Fibroblast of skin of left biceps (primary cell): ENCODE measurements at places on chromosomes 1 and 21.

DNA sequence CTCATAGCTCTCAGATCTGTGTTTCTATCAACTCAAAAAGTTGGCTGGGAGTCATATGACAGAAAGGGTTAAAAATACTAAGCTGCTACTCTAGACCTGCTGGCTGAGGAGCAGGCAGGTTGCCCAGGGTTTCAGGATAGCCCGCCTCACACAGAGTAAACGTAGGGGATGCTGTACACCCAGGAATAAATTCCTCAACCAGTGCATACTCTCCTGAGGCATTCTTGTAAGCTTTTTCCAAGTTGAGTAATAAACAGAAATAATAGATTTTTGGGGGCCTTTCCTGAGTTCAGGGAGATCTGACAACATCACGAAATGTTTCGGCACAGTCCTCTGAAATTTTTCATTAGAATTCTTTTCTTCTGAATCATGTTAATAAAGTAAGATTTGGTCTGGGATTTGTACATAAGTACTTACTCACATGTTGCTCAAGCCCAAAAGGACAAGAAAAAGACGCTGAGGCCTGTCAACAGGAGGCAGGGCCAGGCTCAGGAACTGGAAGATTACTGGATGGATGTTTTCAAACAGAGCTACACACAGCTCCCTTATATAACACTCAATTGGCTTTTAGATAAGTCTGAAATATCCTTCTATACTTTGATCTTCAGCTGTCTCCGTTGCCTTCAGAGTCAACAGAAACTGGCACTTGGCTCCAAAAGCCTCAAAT is 41.0 kb downstream of the TGFBR3 start:
- DNase-seq = peak; percentile 95

DNA sequence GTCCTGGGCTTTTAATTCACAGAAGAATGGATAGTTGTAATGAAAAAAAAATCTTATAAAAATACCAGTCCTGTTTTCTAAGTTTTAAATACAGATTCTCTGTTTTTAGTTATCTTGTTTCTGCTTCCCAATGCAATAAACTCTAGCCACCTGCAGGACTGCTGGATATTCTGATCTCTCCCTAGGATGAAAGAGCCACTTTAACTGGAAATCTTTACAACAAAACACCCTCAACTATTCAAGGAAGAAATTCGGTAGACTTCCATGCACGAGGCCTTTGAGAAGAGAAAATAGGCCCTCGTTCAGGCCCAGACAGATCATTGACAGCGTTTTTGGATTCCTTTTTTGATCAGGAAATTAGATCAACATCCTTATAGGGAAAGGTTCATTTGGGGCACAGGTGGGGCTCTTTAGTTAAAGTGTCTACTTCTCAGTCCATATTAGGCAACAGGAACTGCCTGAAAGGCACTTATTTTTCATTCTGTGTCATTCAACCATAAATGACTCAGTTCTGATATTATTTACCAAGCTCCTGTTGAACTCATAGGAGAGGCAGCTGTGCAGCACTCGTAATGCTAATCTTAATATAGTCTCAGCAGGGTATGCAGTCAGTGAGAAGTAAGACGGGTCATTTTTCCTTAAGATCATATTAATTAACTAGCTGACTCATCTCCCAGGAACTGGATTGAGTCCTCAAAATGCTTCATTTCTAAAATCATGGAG is 71.1 kb upstream of the ERRFI1 start:
- peak; percentile 85 for DNase-seq

DNA sequence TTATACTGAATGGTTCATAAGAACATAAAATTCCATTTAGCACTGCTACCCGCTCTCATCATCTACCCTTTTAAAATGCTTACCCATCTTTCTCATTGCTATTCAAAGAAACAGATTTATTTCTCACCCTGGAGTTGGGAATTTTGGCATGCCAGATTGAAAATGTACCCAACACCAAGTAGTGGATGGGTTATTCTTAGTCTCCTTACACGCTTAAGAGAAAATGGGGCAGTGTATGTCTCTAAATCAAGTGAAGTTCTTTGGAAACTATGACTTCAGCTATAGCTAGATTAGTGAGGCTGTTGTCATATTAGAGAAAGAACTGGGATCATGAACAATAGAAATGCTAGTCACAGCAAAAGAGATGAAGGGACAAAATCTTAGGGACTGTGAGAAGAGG is 27.7 kb upstream of the ESRRG start:
- DNase-seq = no peak

GRCh38 chr1:208503787-208504186 is 259.6 kb upstream of the PLXNA2 start:
- DNase-seq = no peak

- no peak for DNase-seq
These were observed 2.1 kb downstream of the CD164L2 start for GRCh38 chr1:27380766-27381733.

DNA sequence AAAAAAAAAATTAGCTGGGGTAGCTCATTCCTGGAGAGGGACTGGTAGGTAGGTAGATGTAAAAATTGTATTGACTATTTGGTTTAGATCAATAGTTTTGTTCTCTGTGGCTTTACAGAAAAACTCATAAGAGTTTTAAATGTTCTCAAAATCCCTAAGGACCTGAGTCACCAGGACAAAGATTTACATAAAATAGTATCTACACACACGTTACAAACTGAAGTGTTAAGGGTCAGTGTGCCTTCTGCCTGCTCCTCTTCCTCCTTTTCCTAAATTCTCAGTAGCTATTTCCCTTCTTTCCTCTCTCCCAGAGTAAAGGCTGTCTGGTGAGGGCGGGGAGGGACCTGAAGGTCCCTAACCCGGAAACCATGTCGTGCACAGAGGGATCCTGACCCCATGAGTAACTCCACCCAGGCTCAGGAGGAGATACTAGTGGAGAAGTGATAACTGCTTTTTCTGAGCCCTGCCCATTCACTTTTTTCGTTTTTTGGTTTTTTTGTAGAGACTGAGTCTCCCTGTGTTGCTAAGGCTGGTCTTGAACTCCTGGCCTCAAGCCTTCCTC is 8.1 kb downstream of the PLEKHM2 start:
- no peak for DNase-seq
